NCI-H187 (cell line): ENCODE measurements at places on chromosomes 1 and 21.

- no peak for DNase-seq
Observed at GRCh38 chr1:48939042-48939441, 162.4 kb upstream of the BEND5 start.

- no peak for DNase-seq
Observed at GRCh38 chr1:225413708-225414375, 14.0 kb downstream of the LBR start.

DNA sequence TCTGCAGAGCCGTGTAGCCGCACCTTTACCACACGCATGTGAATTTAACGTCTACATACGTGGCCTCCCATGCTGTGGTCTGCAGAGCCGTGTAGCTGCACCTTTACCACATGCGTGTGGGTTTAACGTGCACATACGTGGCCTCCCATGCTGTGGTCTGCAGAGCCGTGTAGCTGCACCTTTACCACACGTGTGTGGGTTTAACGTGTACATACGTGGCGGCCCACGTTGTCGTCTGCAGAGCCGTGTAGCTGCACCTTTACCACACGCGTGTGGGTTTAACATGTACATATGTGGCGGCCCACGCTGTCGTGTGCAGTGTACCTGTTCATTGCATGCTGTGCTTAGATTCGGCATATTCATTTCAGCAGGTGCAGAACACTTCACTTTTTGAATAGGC, 17.5 kb downstream of the DFFB start:
- DNase-seq, result no peak

GRCh38 chr1:91098299-91098906, 76.6 kb upstream of the ZNF644 start:
- DNase-seq, result no peak

- no peak for DNase-seq
Observed at GRCh38 chr1:45753248-45754037, 3.0 kb upstream of the IPP start.

DNA sequence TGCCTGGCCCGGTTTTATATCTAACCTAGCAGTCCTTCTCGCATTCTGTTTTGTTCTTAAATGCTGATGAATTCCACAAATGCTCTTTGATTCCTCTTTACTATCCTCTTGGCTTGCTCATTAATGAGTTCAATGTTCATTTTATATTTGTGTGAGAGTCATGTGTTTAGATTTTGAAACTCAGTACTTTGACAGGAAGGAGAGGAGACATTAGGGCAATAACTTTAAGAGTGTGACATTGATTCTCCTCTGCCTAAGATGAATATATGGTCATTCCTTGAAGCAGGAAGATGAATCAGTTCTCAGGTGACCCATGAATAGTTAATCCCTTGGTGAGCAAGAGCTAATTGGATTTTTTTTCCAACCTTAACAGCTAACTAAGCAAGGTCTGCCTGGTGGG, 84.1 kb downstream of the MRPS6 start:
- no peak for DNase-seq

DNA sequence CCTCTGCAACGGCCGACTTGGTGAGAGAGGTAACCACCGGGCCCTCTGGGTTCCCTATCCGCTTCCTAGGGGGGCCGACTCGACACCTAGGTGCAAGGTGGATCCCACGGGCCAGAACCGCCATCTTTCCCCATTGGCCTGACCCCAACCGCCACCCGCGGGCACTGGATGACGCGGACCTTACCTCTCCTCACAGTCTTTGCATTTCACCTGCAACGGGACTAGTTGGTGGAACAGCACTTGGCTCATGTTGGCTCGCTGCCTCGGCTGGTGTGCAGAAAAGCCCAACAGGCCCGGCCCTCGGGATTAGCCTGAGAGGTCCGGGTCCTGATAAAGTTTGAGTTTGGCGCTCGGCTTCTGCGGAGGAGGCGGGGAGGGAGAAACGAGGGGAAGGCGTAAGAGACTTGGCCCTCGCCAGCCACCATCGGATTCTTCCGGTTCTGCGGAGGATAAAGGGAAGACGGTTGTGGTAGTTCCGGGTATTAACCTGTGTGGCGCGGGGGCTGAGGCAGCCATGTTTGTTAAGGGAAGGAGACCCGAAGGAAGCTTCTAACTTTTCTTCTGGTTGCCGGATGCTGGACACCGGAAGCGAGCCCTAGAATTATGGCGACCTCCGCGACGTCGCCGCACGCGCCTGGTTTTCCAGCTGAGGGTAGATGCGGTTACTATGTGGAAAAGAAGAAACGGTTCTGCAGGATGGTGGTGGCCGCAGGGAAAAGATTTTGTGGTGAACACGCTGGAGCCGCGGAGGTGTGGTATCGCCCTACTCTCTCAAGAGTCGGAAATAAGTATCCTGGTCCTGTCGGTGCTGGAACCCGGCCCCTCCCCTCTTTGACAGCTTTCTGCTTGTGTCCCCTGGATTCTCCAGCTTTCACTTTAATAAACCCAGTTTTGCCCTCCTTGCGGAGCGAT, at the start of the genes SASS6 and TRMT13:
SASS6 (minus strand) TSS at position 365 of the 912 bp plus-strand sequence; CDS start at position 249, 116 bp downstream.
TRMT13 (plus strand) TSS at position 598 of the 912 bp plus-strand sequence; CDS start at position 604, 6 bp downstream.
- DNase-seq, result peak; percentile 95

- no peak for DNase-seq
Observed at GRCh38 chr1:87959236-87959635, 630.6 kb downstream of the LMO4 start.

- DNase-seq, result no peak
Observed at GRCh38 chr1:218425647-218426342, 80.7 kb downstream of the TGFB2 start.

DNA sequence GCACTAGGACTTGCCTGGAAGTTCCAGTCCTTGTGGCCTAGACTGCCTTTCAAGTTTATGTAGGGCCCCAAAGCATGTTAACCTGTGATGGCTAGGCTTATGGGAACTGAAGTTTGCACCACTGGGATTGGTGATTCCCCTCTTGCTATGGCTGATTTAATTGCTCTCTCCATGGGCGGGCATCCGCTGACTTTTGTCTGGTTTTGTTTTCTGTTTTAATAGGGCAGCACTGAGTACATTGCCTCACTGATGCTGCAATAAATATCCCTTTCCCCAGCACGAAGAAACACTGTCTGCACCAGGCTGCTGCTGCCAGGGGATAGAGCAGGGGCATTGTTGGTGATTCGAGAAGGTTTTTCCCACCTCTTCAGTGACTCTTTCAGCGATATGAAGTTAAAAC, 73.3 kb upstream of the PDE4B start:
- DNase-seq, result no peak

DNA sequence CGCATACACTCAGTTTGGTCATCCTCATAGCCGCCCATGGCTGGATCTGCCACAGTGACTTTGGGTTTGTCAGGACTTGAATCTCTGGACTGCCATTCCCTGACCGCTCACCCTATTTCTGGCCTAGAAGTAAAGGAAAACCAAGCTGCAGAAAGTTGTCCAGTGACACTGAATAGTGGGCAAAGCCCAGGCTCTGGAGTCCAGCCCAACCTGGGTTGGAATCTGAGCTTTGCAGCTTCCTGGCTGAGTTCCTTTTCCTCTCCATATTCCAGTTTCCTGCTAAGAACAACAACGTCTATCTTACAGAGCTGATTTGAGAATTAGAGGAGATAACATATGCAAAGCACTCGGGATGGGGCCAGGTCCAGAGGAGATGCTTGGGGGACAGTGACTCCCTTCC, 15.6 kb upstream of the EIF4G3 start:
- DNase-seq, result no peak

GRCh38 chr1:94303005-94303404, 65.6 kb upstream of the ARHGAP29 start:
- no peak for DNase-seq

GRCh38 chr1:245686446-245687030, 531.8 kb downstream of the KIF26B start:
- no peak for DNase-seq

- DNase-seq, result no peak
Observed at GRCh38 chr1:62012836-62013235, 181.8 kb upstream of the L1TD1 start.

DNA sequence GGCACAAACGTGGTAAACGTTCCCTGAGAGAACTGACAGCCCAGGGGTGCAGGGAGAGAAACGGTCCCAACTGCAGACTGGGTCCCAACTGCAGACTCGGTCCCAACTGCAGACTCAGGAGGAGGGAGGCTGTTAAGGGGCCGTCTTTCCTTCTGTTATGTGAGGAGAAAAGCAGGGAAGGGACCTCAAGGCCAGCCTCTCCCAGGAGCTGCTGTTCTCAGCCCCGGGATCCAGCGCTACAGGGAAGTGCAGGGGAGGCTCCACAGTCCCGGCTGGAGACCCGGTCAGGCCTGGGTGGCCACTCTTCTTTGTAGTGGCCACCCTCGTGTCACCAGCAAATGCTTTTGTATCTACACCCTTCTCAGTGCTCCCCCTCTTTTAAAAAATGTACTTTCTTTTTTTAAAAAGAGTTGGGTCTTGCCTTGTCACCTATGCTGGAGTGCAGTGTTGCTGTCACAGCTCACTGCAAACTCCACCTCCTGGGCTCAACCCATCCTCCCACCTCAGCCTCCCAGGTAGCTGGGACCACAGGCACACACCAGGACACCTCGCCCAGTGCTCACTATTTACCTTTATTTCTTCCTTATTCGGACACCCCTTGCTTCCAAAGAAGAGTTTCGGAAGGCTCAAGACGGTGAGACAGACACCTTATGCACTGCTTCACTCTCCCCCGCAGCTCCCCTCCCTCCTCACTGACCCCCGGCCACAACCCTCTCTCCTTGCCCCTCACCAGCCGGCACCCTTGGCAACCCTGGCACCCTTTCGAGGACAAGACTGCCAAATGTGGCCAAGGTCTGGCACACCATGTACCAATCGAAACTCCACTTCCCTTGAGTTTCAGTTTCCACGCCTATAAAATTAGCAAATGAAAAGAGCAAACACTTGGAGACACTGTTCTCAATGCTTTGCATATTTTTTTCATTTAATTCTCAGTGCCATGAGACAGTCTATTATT, 21.8 kb downstream of the CAPN2 start:
- no peak for DNase-seq

GRCh38 chr1:17509363-17509762, 30.1 kb upstream of the ARHGEF10L start:
- no peak for DNase-seq

DNA sequence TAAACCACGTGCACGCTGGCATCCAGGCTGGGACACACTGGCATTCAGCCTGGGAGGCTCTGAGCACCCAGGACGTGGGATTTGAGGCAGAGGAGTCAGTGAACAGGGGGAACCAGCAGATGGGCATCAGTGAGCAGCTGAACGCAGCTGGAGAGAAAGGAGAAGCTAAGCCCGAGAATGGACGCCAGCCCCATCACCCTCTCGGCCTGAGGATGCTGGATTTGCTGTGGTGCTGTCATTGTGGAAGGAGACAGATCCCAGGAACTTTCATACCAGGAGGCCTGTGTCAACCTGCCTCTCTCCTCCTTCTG, 132.8 kb downstream of the PGBD5 start:
- DNase-seq, result no peak

DNA sequence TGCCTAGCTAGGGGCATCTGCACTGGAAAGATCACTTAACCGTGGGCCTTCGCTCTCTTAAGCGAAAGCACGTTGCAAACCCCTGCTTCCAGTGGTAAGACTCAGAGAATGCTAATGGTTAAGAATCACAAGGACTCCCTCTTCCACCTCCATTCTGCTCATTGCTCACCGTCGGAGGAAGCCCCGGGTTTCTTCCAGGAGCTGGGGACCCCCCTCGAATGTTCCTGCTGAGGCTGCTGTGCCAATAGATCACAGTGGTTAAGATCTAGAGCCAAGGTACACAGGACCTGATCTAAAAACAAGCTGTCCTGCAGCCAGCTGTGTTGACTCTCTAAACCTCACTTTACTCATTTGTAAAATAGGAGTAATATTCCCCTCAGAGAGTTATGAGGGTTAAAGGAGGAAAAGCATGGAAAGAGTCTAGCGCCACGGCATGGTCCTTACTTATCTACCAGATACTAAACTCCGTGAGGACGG, 765 bp downstream of the VAMP3 start:
- DNase-seq, result no peak

DNA sequence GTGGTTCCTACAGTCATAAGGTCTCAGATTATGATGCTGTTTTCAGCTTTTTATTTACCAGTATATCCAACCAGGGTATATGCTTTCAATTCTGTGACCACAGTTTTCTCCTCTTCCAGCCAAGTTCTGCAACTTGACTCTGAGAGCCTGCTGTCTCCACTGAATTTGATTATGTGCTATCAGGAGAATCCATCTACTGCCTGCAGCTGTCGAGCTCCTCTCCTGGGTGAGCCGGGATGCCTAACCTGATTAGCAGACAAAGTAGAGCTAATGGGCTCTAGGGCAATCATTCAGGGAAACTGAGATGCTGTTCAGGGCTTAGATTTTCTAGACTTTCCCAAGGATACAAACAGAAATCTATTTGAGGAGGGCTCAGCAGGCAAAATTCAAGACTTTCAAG, 271.5 kb upstream of the BEND5 start:
- DNase-seq, result no peak

GRCh38 chr1:84851839-84852238, 41.2 kb downstream of the LPAR3 start:
- no peak for DNase-seq

- DNase-seq, result no peak
Observed at GRCh38 chr1:40789342-40789598, 5.7 kb downstream of the KCNQ4 start.

DNA sequence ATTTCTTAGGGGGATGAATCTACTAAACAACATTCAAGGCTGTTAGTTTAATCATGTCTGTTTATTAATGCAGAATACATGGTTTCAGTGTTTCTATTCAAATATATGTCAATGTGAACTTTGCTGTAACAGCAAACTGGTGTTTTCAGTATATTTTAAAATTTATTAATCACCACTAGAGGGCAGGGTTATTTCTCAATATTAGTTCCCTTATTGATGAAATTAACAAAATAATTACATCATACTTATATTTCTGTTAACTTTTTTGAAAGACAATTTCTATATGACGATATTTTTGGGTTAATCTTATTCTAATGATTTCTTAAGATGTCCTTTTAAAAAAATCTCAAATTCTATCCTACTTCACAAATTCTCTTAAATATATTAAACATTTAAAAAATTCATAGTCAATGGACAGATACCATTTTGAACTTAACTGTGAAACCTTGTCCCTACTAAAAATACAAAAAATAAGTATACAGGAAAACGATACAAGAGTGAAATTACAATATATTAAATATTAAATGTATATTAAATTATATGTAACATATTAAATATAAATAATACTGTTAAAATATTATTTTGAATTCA, 1034.1 kb upstream of the PRMT6 start:
- DNase-seq, result no peak
